ENCODE measurements at places on chromosomes 7 and 10.
A peak's percentile ranks its signal among the peaks of the same experiment; 100 is the strongest.

DNA sequence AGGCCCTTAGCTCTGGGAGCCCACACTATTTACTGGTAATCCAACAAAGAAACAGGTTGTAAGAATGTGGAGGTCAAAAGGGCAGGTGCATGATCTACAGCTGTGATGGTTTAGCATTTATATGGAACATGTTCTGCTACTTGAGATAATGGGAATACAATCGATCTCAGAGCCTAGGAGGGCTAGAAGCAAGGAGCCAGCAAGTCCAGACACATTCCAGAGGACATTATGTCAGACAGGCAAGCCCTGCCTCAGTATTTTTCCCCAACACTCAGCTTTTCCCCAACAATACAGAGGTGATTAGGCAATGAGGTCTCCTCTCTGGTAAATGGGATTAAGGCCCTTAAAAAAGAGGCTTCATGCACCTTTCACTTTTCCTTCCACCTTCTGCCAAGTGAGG lies 21.4 kb upstream of the GNAT3 start:
- no peak for DNase-seq

DNA sequence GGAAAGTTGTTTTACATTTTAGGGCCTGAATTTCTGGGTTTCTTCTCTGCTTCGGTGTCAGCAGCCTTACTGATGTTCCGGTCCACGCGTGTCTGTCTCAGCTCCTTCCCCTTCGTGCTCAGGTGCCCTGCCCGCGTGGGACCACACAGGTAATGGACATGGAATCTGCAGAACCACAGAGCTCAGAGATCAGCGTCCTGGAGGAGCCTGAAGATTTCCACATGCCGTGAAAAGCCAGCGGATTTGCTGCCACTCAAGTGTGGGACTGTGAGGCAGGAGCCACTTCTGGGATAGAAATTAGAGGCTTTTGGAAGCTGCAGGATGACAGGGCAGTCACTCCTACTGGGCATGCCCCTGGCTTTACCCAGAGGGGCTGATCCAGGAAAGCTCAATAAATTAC lies 666.1 kb upstream of the FOXK1 start:
- no peak for DNase-seq

- DNase-seq: peak; percentile 26
Measured at GRCh38 chr7:106606120-106606519, 54.8 kb downstream of the CCDC71L start.

GRCh38 chr7:158266817-158267741 lies 320.5 kb downstream of the PTPRN2 start:
- no peak for DNase-seq

GRCh38 chr10:55091691-55092328 lies 290.8 kb upstream of the PCDH15 start:
- DNase-seq: peak; percentile 26

DNA sequence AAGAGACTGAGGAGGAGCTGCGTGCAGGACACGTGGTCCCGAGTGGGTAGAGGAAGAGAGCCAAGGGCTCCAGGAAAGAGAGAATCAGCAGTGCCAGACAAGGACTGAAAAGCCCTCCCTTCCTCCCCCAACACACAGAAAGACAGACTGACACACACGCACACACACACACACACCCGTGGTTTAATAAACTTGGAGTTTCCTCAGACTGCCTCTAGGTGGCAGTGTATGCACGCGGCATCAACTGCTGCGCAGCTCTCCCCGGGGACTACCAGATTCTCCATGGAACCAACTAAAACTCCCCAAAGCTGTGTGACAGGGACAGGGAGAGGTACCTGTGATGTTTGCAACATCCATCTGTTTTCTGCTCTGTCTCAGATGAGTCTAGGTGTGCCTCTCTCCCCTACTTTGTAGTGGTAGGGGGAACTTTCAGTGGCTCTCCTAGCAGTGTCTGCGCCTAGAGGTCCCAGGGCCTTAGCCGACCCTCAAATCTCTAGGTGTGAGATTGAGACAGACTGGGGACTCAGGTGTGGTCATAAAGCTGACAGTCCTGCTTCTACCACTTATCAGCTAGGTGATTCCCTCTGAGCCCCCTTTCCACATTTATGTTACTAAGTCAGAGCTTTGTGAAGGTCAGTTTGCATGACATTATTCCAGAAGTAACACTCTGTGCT lies 9.3 kb upstream of the TSPAN14 start:
- DNase-seq: peak; percentile 89

DNA sequence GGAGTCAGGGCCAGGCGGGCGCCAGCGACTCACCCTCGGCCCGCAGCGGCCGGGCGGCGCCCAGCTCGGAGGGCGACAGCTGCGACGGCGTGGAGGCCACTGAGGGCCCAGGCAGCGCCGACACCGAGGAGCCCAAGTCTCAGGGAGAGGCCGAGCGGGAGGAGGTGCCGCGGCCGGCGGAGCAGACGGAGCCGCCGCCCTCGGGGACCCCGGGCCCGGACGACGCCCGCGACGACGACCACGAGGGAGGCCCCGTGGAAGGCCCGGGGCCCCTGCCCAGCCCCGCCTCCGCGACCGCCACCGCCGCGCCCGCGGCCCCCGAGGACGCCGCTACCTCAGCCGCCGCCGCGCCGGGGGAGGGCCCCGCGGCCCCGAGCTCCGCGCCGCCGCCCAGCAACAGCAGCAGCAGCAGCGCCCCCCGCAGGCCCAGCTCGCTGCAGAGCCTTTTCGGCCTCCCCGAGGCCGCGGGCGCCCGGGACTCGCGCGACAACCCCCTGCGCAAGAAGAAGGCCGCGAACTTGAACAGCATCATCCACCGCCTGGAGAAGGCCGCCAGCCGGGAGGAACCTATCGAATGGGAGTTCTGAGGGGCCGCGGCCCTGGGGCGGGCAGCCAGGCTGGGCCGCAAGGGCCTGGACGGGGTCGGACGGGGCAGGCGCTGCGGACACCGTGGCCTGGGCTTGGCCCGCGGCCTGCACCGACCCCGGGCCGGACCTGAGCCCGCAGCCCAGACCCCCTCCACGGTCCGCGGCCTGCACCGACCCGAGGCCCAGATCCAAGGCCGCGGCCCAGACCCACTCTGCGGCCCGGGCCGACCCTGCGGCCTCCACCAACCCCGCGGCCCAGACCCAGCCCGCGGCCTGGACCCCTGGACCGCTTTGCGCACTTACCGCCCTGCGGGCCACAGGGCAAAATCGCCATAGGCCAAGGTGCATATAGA lies 37.9 kb upstream of the SH2B2 start:
- DNase-seq: no peak

DNA sequence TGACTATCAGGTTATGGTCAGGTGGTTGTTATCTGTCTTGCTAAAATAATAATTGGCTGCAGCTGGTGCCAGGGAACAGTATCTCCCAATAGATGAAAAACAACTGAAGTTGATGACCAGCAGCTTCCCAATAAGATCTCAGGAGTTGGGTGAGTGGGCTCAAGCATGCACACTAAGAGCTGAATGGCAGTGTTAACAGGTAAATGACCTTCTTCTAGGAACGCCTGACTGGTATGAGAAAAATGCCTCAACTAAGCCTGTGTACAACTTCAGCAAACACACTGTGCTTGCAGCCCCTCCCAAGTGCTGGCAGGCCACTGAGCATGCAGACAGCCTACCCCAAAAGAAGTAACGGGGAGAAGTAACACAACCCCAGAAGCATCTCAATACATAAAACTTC lies 636.9 kb downstream of the ACTR3B start:
- DNase-seq: no peak

- no peak for DNase-seq
Measured at GRCh38 chr10:104941662-104942061, 300.6 kb downstream of the SORCS3 start.

- DNase-seq: no peak
Measured at GRCh38 chr10:51085204-51085603, 10.9 kb downstream of the PRKG1 start.
